SW 1271 (cell line): ENCODE measurements at places on chromosomes 2 and 18.

- no peak for DNase-seq
Measured at GRCh38 chr18:59923539-59924196, 23.9 kb downstream of the PMAIP1 start.

DNA sequence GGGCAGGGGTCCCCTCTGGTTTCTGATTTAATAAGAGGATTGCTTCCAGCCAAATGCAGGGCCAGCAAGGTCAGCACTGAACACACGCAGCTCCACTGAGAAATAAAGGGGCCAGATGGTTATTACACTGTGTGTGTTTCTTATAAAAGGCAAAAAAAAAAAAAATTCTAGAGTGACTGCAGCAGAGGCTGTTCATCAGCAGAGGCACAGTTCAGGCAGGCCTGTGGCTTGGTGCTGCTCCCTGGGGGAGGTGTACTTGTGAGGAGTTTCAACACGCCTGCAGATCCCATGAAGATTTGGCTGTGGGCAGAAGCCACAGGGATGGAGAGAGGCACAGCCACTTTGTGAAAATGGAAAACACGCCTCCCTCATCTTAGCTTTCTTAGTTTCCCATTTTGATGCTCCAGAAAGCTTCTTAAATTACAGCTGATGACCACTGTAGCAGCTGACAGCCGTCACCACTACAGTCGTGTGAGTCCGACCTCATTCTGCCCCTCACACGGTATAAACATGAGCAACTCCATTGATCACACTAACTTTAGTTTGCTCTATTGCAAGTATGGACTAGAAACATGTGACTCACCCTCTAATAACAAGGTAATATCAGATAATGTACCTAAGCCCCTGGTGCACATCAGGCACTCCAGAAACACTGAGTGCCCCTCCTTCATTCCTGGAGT is 726.5 kb upstream of the RAB6C start:
- DNase-seq: no peak

- DNase-seq: no peak
Measured at GRCh38 chr2:54271189-54271588, 15.2 kb upstream of the TSPYL6 start.

GRCh38 chr18:12639990-12640880 is 17.7 kb downstream of the SPIRE1 start:
- DNase-seq: peak; percentile 48

- no peak for DNase-seq
Measured at GRCh38 chr18:6994056-6994770, 123.4 kb downstream of the LAMA1 start.

DNA sequence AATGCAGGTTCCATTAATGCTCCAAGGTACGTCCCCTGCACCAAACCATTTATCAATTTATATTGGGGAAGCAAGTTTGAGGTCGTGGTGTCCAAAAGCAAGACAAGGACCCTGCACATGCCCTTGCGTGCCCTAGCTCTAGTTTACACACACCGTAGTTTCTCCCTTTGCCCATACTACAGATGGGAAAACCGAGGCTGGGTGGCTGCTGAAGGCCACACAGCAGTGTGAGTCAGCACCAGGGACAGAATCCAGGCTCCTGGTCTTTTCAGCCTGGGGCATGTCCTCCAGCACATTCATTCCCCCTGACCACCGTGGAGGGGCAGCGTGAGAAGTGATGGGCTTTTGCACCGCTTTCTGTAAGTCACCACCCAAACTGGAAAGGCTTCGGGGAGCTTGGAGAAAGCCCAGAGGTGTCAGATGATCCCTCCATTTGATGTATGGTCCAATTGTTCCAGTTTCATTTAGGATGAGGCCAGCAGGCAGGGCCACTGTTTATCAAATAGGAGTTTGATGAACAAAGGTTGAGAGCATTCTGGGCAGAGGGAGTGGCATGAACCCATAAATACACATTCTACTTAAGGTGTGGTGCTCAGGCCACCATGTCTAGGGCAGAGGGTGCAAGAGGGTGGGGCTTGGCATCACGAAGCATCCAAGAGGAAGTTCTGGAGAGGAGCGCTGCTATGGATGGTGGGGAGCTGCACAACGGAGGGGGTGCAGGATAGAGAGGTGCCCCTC is 274.1 kb downstream of the HAUS1 start:
- no peak for DNase-seq

DNA sequence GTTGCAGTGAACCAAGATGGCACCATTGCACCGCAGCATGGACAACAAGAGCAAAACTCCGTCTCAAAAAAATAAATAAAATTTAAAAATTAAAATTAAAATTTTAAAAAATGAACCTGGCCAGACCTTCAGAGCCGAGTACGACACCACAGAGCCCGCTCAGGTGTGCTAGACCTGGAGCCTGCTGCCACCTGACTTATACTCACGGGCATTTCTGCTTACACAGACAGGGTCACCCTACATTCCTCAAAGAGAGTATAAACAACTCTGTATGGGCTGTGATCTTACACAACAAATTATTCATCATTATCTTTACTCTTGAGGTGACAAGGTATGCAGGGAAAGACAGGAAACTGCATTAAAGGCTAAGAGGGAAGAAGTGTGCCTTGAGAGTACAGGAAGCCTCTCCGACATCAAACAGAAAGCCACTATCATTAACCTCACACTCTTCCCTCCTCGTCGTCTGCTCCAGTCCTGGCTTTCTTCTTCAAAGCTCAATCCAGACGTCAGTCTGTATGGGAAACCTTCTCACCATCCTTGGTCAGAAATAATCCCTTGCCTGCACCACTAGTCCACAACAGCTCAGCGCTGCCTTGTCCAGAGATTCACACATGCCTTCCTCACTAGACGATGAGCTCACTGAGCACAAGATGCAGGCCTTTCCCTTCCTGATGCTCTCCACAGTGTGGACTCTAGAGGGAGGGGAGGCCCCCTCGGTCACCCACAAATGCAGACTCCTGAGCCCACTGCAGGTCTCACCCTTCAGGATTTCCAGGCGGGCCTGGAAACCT is 56.2 kb downstream of the UXS1 start:
- DNase-seq: no peak

GRCh38 chr18:77804382-77804781 is 554.7 kb downstream of the GALR1 start:
- no peak for DNase-seq

DNA sequence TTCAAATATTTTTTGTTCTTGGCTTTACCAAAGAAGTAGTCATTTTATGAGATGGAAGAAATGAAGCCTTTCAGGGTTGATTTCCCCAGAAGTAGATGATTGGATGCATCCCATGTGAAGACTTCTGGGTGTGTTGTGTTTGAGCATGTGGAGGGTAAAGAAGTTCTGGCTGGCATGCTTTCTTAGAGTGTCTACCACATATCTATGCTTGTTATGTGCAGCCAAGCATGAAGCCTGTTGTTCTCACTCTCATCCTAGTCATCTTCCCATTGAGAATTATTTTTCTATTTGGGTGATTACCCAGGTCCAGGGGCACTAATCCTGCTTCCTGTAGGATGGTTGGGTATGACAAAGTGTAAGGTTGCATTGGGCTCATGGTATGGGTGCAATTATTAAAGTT is 472.9 kb downstream of the PTPRM start:
- DNase-seq: no peak

DNA sequence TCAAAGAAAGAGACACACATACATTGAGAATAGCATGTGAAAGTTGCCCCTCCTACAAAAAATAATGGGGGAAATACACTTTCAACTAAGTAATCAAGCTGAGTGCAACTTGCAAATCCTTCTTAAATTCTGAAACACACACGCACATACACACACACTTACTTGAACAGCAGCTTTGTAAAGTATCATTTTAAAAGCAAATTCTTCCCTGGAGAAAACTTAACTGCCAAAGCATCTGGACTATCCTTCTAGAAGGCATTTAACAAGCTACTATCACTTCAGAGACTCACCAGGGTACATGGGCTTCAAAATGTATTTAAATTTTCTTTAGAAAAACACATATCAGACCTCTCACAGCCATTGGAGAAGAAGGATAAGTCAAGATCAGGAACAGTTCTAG is 15.3 kb downstream of the GAREM1 start:
- DNase-seq: no peak

DNA sequence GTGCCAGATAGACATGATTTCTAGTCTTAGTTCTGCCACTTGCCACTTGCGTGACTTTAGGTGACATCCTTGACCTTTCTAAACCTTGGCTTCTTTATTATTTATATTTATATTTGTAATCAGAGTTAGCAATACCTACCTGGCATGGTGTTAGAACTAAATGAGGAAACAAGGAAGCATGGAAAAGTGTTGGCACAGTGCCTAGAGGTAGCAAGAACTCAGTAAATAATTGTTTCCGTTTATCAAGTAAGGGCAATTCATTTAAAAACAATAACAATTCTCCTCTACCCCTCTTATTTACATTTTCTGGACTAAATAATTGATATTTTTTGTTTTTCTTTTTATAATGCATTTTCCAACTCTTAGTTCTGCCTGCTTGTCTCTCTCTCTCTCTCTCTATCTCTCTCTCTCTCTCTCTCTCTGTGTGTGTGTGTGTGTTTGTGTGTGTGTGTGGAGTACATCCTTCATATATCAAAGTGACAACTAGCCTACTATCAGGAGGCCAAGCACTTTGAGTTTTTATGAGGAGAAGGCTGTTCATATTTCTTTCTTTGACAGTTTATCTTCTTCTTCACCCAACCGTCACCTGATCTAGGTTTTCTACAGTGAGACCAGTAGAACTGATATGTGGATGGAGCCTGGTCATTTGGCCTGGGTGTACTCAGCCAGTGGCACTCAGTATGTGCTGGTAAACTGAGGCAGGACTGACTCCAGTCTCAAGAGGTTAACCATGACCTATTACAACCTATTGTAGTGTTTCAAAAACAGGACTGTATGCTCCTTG is 134.5 kb downstream of the LRRTM1 start:
- no peak for DNase-seq

DNA sequence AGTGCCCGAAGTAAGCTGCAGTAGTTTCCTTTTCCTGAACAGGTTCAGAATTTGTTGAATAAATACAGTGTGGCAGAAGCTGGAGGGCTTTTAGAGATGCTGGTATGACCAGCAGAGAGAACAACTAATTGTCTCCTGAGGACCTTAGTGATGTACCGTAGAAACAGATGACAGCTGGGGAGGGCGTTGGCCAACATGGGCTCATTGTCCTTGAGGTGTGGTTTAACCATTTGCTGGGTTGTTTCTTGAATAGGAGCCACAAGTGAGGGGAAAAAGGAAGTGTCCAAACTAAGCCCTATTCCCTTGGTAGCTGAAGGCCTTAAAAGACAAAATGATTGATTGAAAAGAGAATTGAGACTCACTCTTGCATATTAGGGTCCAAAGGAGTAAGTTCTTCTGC is 11.7 kb upstream of the FAM228A start:
- DNase-seq: no peak

DNA sequence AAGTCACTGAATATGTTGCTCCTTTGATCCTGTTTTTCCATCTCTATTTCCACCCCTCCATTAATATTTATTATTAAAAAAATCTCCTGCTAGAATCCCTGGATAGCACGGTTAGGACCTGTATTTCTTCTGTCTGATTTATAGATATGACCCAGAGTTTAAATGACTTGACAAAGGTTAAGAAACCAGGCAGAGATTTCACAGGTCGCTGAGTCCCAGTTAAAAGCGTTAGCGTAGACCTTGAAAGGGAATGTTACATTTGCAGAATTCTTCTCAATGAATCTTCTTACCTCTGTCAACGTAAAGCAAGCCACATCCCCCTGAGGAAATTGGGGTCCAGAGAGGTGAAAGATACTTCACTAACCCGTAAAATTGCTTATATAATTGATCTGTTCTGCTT is 220.2 kb downstream of the GCA start:
- no peak for DNase-seq

- no peak for DNase-seq
Measured at GRCh38 chr2:231299267-231299666, 96.2 kb upstream of the B3GNT7 start.

DNA sequence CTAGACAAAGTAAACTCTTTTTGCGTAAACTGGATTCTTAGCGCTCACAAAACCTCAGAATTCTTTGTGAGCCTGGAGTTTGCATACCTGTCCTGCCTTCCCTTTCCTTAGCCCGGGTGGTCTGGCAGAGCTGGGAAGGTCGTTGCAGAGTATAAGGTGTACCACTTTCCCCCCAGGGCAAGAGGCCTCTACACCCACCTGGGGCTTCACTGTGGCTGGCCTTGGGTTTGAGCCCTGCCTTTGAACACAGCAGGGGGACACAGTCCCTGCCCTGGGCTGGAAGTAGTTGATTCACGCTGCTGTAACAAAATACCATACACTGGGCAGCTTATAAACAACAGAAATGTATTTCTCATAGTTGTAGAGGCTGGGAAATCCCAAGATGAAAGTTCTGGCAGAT is 133.9 kb downstream of the B3GNT2 start:
- DNase-seq: no peak

GRCh38 chr18:79485788-79486355 is 90.1 kb downstream of the NFATC1 start:
- no peak for DNase-seq

DNA sequence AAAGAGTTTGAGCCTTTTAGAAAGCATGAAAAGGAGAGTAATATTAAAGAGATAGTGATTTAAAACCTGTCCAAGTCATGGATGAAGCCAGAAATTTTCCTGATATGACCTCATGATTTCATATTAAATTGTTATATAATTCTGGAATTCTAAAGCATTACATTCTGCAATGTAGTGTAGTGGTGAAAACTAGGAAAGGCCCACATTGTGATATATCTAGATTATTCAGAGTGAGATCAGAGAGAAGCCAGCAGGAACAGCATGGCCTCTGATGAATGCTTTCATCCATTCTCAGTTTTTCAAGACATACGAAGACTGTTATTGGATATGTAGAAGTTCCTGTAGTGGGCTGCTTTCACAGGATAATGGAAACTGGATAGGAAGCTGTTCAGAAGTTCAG is 98.8 kb downstream of the LCLAT1 start:
- DNase-seq: no peak

DNA sequence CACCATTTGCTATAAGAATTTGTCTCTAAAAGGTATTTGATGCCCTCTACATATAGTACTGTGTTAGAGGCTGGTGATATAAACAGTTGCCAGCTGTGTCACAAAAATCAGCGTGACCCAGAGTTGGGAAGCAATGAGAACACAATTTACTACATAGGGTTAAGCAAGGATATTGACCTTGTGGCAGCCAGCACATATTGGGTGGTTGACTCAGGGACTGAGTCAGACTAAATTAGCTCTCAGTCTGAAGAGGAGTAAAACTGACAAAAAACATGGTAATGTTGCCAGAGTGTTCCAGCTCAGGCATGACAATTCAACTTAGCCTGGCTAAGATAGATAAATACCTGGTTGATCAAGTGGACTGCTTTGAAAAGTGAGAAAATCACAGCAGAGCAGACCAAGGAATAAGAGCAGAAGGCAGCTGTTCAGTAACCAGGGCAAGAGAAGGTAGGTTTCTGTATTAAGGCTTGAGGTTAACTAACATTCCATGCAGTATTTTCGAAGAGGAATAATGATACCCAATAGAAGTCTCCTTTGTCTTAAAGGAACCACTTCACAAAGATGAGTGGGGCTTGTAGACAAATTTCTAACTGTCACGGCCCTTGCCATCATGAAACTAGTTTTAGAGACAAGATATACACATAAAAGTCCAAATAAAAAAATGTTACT is 108.2 kb upstream of the ERBB4 start:
- DNase-seq: no peak

DNA sequence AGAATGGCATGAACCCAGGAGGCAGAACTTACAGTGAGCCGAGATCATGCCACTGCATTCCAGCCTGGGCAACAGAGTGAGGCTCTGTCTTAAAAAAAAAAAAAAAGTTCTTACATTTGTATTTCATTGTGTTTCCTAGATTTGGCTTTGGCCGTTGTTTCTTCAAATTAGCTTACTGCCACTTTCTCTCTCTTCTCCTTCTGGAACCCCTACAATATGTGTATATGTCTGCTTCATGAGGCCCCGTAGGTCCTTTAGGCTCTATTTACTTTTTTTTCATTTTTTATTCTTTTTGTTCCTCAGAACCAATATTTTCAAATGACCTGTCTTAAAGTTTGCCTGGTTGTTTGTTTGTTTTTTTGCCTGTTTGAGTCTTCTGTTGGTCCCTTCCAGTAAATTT is 41.2 kb downstream of the RMDN2 start:
- no peak for DNase-seq
